ENCODE measurements at places on chromosomes 16 and 17.

GRCh38 chr16:77929004-77929403 lies 93.3 kb upstream of the CLEC3A start:
- DNase-seq, result no peak

GRCh38 chr17:66655861-66656260 lies 179.1 kb upstream of the CACNG5 start:
- no peak for DNase-seq

GRCh38 chr17:46756081-46756735 lies 62.3 kb downstream of the WNT3 start:
- no peak for DNase-seq

DNA sequence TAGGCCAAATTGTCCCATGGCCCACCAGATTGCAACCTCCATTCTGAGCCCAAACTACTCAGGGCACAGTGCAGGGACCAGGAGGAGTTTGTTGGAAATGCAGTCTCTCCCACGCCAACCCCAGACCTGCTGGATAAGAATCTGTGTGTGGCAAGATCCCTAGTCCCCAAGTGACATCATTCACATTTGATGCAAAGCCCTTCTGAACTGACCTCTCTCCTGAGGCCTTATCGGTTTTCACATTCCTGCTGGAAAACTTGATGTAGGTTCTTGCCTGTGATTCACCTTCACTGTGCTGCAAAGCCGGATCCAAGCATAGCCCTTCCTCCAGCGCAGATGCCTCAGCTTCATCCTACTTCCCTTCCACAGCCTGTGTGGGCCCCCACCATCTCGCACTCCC lies 6.6 kb upstream of the SHCBP1 start:
- DNase-seq, result no peak

- DNase-seq, result no peak
Measured at GRCh38 chr17:49832840-49833599, 14.8 kb downstream of the TAC4 start.

DNA sequence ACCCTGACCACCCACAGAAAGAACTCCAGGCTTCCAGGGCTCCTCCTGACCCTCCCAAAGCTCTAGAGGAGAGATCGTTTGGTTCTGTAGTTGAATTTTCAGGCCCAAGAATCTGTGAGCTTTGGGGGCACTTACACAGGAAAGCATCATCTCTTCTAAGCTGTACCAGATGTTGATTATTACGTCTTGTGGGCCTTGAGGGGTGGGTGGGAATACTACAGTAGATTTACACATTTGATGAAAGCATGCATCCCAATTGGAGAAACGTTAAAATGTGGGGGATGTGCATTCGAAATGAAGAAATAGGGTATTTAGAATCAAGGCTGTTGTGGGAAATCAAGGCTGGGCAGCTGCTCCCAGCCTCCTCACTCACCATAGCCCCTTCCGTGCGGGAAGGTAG lies 61.9 kb downstream of the MGAT5B start:
- DNase-seq, result no peak

GRCh38 chr17:59837308-59838051 lies 55.3 kb downstream of the TUBD1 start:
- DNase-seq, result peak; percentile 99

GRCh38 chr17:55806745-55807495 lies 56.1 kb downstream of the PCTP start:
- DNase-seq, result no peak

DNA sequence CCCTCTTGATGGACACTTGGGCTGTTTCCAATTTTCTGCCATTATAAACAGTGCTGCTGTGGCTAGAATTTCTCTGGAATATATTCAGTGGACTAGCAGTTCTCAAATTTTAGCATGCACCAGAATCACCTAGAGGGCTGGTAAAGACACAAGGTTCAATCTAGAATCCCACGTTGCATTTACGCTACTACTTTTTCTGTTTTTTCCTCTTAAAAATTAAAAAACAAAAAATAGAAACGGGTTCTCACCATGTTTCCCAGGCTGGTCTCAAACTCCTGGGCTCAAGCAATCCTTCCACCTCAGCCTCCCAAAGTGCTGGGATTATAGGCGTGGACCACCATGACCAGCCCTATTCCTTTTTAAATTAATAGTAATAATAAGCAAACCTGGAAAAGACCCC lies 14.5 kb upstream of the PRM1 start:
- DNase-seq, result no peak

DNA sequence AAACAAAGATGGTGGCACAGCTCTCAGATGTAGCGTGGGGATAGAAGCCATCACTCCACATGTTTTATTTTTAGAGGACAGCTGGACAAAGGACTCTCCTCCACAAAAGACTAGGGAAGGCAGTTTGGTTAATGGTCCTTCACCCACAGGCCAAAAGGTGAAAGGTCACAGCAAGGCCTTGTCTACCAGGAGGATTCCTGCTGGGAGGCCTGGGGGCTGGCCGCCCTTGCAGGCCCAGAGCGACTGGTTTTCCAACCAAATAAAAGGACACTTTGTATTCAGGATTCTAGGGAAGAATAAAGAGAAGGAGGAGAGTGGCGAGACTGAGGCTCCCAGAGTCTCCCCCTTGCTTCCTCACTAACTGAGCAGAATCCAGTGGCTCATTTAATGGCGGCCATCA lies 94.3 kb downstream of the AXIN2 start:
- DNase-seq, result no peak

DNA sequence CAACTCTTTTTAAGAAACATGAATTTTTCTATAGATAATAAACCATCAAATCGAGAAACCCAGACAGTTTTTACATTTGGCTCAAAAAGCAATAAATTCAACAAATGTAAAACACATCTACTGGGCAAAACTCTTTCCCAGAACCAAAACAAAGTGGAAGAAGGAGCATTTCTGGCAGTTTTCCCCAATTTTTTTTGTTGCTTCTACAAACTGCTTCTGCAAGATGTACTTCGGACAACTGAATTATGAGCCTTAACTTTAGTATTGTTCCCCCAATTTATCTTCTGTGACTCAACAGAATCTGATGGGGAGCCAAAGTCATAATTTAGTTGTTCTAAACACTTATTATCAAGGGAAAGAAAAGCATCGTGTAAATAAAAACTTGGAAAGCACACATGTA lies 1047.2 kb downstream of the CDH11 start:
- DNase-seq, result no peak

GRCh38 chr17:73932216-73932749 lies 271.2 kb upstream of the RPL38 start:
- DNase-seq, result no peak

GRCh38 chr17:4008441-4009185 lies 44.4 kb upstream of the ATP2A3 start:
- DNase-seq, result no peak

DNA sequence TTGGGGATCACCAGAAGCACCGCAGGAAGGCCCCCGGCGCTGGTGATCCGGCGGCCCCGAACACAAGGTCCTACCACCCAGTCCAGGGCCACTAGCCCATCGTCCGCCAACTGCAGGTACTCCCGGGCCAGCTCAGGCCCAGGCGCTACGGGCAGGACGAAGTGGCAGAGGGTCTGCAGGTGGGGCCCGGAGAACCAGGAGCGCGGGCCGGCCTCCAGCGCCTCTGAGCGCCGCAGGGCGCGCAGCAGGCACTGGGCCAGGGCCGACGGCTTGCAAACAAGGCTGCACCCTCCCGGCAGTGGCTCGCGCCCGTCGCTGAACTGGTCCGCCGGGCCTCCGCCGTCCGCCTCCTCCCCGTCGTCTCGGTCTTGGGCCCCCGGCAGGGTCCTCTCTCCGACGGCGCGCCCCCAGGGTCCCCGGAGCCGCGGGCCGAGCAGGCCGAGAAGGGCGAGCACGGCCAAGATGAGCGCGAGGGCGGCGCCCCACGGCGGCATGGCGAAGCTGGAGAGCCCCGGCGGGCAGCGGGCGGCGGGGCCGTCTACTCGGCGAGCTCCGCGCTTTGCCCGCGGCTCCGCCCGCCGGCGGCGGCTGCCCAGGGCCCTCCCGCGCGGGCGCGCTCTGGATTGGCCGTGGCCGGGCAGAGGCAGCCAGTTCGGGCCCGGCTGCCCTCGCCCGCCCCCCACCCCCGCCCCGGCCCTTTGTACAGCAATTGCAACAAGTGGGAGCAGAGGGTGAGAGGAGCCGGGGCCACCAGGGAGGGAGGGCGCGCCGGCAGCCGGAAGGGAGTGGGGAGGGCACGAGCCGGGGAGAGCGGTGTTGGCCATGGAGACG lies at the start of gene ABHD15:
Gene ABHD15 (minus strand): TSS at position 565 of the 831 bp plus-strand sequence. CDS start 71 bp downstream, at position 494.
- DNase-seq, result no peak

DNA sequence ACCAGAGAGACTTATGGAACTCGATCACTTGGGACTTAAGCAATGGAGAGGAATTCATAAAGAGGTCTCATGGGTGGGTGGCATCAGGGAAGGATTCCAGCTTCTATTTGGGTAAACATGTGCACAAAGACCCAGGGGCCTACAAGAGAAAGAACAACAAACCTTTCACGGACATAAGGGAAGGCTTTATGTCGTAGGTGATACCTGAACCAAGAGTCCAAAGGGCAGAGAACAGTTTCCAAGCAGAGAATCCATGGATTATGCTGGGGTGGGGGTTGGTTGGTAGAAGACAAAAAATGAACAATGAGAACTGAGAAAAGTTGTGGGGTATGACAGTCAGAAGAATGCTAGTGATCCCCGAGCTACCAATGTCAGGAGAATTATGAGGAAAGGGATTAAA lies 119.8 kb downstream of the CNTNAP4 start:
- no peak for DNase-seq

DNA sequence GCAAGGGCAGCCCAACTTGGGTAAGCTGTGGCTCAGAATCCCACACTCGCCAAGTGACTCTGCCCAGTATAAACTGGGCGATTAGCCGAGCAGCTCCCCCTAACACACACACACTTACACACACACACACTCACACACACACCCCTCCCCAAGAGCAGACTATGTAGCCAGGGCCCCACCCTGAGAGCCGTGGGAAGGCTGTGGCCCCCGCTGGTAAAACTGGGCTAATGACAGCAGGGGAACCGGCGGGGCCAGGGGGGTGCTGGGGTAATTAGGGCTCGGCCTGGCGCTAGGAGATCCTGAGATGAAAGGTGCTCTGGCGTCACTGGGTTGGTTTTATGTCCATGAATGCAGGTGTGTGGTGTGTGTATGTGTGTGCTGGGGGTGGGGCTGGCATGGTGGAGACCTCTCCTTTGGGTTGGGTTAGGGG lies 1.1 kb upstream of the THRA start:
- DNase-seq, result no peak

DNA sequence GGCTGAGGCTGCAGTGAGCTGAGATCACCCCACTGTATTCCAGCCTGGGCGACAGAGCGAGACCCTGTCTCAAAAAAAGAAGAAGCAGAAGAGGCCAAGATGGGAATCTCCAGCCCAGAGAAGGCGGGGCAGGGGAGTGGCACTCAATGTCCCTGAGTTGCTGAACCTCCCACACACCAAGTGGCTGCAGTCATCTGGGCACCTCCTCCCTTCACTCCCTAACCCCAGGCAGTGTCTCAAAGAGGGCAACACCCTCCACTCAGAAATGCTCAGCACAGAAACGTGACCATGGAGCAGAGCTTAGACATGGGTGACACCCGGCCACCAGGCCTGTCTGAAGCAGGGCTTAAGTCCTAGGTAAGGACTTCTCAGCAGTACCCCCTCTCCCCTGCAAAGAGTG lies 36.3 kb upstream of the BCAR1 start:
- DNase-seq, result no peak

GRCh38 chr16:48081656-48082055 lies 74.1 kb downstream of the ABCC12 start:
- peak; percentile 4 for DNase-seq

- DNase-seq, result no peak
Measured at GRCh38 chr17:37388266-37388665, 12.5 kb downstream of the C17orf78 start.

GRCh38 chr16:57147381-57148221 lies 38.2 kb downstream of the PSME3IP1 start:
- DNase-seq, result no peak

- no peak for DNase-seq
Measured at GRCh38 chr17:35909408-35909807, 21.2 kb downstream of the RDM1 start.

GRCh38 chr17:49521088-49521450 lies 26.0 kb downstream of the NGFR start:
- DNase-seq, result no peak

DNA sequence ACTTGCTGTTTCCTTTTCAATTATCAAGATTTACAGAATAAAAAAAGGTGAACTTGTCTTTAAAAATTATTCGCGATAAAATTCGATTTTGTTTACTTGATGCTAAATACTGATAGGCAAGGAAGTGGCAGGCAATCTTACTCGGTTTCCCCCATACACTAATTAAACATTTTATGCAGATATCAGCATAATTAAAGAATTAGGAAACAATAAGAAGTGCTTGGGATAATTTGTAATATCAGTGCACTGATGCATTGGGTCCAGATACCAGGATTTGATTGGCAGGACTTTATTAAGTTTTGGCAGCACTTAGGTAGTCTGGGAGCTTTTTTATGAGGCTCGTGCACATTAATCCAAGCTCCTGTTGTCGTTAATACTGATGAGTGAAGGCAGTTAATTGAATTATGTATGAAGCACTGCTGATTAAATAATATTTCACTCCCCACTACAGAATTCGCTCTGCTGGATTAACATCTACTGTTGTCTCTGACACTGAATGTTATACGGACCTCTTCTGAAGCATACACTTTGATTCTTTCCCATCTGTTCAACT lies 165.6 kb downstream of the CA10 start:
- DNase-seq, result no peak

- no peak for DNase-seq
Measured at GRCh38 chr17:19769946-19770652, 22.0 kb upstream of the ALDH3A1 start.

- DNase-seq, result no peak
Measured at GRCh38 chr17:76243826-76244679, 3.8 kb upstream of the RNF157 start.

GRCh38 chr16:48176635-48177408 lies 21.0 kb upstream of the ABCC12 start:
- no peak for DNase-seq

GRCh38 chr17:45276031-45276430 lies 14.1 kb upstream of the SPATA32 start:
- no peak for DNase-seq

- DNase-seq, result no peak
Measured at GRCh38 chr17:10814075-10814474, 10.2 kb upstream of the TMEM238L start.

- no peak for DNase-seq
Measured at GRCh38 chr16:12262454-12263180, 286.1 kb downstream of the SNX29 start.

DNA sequence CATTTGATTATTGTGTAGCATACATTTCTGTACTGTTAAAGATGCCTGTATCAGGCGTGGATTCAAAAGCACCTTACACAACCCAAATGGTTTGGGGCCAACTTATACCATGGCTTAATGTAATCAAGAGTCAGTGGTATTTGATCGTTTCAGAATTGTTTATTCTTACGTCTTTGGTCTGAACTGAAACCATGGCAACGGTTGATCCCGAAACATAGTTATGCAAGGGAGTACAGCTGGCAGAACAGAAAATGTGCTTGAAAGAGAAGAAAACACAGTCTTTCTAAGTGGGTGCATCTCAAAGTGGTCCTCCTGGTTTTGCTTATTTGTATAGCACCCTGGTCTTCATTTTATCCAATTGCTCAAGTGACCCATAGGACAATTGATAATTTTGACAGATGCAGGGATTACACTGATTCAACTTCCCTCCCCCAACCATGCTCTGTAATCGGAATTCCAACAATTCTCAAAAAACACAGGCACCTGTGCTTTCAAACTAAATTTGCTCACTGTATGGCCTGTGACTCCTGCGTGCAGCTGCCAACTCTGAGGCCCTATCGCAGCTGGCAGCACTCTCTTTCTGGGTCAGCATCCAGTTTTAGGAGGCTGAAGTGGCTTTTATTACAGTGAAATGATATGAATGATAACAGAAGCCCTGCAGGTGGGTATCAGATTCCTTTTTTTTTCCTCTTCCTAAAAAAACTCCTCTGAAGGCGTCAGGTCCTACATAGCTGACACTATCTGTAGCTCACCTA lies 77.0 kb upstream of the AXIN2 start:
- no peak for DNase-seq

GRCh38 chr17:44995436-44996001 lies 27.4 kb upstream of the C1QL1 start:
- no peak for DNase-seq
